ENCODE measurements at places on chromosomes 12 and 14.

DNA sequence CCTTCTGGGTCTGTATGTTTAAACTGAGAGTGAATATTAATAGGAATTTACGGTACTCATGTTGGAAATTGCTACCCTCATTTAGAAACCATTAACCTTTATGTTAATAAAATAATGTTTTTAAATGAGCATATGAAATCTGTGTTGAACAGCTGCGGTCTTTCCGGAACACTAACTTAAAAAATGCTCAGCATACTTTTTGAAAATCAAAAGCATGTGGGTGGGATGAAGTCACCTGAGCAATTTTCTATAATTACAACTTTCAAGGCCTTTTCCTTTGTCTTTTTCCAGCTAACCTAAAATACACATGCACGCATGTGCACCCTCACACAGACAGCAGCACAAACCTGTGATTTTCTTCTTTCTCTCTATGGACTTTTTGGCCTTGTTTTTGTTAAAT lies 39.8 kb downstream of the BORCS5 start:
- H3K4me1 ChIP-seq = peaks cover 44% of the 10 kb centered on the region
- H3K36me3 ChIP-seq = peaks cover 9% of the 10 kb centered on the region
- DNase-seq = no peak
- peak overlapping the region; percentile 16 for H3K27ac ChIP-seq

- no peak overlapping the region for H3K27ac ChIP-seq
- DNase-seq = no peak
- peaks cover 2% of the 10 kb centered on the region for H3K36me3 ChIP-seq
- H3K4me3 ChIP-seq = no peak overlapping the region
- H3K27me3 ChIP-seq = peaks cover 19% of the 10 kb centered on the region
Measured at GRCh38 chr12:63888908-63889635, 44.6 kb downstream of the SRGAP1 start.

- no peak overlapping the region for H3K27ac ChIP-seq
- peaks cover 8% of the 10 kb centered on the region for H3K4me1 ChIP-seq
- H3K27me3 ChIP-seq = no peaks in the 10 kb centered on the region
Measured at GRCh38 chr14:64409126-64409920, 21.2 kb downstream of the MTHFD1 start.

DNA sequence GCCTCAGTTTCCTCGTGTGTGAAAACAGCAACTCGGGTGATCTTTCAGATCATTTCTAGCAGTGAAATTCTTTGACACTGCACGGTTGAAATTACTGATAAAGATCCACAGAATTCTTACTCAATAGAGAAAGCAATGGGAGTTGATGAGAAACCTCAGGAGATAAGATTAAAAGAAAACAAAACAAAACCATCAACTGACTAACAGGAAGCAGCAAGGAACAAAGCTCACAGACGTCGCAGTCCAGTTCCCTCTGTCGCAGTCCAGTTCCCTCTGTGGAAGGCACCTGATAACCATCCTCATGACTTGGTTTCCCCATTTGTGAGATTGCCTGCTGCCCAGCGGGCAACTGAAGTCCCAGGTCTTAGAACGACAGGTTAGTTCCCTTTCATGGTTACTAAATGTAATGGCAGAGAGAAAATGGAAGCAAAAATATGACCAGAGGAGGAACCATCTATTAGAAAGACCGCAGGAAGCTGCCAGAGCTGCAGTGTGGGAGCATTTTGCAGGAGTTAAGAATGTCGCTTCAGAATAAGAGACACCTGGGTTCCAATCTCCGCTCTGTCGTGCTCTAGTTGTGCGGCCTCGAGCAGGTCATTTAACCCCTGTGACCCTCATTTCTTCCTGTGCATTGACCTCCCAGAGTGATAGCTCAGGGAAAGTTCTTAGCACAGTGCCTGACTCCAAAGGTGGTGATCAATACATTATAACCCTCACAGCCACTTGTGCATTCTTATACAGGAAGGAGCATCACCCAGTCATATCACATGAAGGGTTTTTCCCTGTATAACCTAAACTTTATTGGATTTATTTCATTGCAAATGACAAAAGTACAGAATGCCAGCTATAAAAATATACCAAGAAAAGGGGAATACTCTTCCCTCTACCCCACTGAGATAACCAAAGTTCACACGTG lies 5.1 kb upstream of the MED13L start:
- DNase-seq = no peak
- H3K4me3 ChIP-seq = peak overlapping the region; percentile 39
- no peak overlapping the region for H3K27ac ChIP-seq
- no peaks in the 10 kb centered on the region for H3K27me3 ChIP-seq
- no peaks in the 10 kb centered on the region for H3K36me3 ChIP-seq

DNA sequence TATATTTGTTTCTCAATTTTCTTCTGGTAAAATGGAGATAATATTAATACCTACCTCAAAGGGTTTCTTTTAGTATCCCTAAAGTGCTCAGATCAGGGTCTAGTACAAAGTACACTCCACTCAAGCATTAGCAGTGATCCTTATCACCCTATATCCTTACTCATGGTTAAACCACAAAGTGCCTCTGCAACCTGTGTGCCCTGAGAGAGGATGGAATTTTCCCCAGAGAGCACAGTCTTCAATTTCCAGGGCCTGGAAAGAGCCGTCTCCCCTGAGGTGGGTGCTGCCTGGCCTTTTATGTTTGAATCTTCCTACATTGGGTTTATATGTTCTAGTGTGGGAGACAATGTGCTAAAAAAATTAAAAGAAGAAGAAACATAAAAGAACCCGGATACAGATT lies 183.1 kb upstream of the FBXO33 start:
- no peak for DNase-seq
- no peak overlapping the region for H3K27ac ChIP-seq
- no peaks in the 10 kb centered on the region for H3K36me3 ChIP-seq
- no peak overlapping the region for H3K4me3 ChIP-seq

GRCh38 chr12:27781680-27782079 lies 1.6 kb upstream of the MANSC4 start:
- no peaks in the 10 kb centered on the region for H3K27me3 ChIP-seq
- peak overlapping the region; percentile 14 for H3K27ac ChIP-seq
- H3K4me1 ChIP-seq = peaks cover 29% of the 10 kb centered on the region
- DNase-seq = no peak

DNA sequence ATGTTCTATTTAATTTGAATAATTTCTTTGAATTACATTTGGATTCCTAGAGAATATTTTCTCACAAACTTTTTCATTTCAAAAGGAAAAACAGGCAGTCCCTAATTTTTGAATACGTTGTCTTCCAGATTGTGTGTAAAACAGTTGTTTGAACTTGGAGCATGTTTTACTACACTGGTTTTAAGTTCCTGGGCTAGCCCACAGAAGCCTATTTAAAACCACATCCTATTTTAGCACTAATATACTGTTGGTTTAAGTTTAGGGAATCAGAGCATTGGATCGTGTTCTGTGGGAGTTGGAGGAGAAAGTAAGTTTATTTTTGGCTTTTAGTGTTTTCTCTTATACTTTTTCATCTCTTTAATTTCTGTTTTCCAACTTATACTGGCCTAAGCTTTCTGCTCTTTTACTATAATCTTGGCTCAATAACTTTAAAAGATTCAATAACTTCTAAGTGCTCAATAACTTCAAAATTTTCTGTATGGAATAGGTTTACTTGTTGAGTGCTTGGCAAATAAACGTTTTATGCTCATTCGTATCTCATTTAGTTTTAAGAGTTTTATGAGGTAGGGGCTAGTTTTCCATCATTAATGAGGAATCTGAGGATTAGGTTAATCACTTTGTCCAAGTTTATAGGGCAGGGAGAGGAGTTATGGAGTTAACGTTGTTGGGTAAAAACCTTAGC lies 14.9 kb downstream of the LEMD3 start:
- H3K27me3 ChIP-seq = no peaks in the 10 kb centered on the region
- no peak overlapping the region for H3K4me3 ChIP-seq
- peak overlapping the region; percentile 67 for H3K27ac ChIP-seq
- peaks cover 45% of the 10 kb centered on the region for H3K4me1 ChIP-seq

- H3K27me3 ChIP-seq = no peaks in the 10 kb centered on the region
- no peaks in the 10 kb centered on the region for H3K36me3 ChIP-seq
- DNase-seq = peak; percentile 51
- peak within 1 kb of the TSS; percentile 96 for H3K4me3 ChIP-seq
- H3K4me1 ChIP-seq = peaks cover 13% of the 10 kb centered on the region
- peak within 1 kb of the TSS; percentile 83 for H3K27ac ChIP-seq
Measured at GRCh38 chr12:101876861-101877805, at the start of gene DRAM1. DRAM1 (plus strand) TSS chr12:101877580; CDS start chr12:101877790, 210 bp downstream.

GRCh38 chr12:2844786-2845185 lies 10.0 kb upstream of the NRIP2 start:
- DNase-seq = no peak
- H3K4me3 ChIP-seq = no peak overlapping the region
- H3K4me1 ChIP-seq = peaks cover 6% of the 10 kb centered on the region
- no peak overlapping the region for H3K27ac ChIP-seq
- no peaks in the 10 kb centered on the region for H3K27me3 ChIP-seq

DNA sequence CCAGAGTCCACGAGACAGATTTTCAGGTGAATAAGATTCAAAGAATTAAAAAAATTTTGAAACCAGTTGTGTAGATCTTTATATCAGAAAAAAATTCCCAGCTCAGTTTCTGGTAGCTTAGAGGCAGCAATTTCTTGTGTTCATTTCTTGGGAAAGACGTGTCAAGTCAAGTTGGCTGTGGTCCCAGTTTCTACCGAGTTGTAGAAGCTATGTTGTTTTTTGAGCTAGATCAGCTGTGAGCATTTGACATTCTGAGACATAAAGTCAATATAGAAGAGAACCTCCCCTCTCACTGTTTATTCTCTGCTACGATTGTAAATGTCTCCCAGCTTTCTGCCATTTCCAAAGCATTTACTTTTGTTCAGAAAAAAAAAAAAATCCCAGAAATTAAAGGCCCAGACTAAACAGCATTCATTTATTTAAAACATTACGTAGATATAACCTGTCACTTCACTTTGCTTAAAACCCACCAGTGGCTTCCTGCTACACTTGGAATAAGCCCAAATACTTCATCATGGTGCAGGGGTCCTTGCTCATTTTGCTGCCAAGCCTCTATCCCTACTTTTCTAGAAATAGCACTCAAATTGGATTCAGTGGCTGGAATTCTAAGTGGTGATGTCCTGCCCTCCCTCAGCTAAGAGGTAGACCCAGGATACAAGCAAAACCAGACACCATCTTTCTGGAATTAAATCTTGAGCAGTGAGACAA lies 20.6 kb upstream of the PYGL start:
- peaks cover 22% of the 10 kb centered on the region for H3K27me3 ChIP-seq
- DNase-seq = no peak
- H3K4me1 ChIP-seq = no peaks in the 10 kb centered on the region
- no peak overlapping the region for H3K4me3 ChIP-seq
- no peak overlapping the region for H3K27ac ChIP-seq
- no peaks in the 10 kb centered on the region for H3K36me3 ChIP-seq

DNA sequence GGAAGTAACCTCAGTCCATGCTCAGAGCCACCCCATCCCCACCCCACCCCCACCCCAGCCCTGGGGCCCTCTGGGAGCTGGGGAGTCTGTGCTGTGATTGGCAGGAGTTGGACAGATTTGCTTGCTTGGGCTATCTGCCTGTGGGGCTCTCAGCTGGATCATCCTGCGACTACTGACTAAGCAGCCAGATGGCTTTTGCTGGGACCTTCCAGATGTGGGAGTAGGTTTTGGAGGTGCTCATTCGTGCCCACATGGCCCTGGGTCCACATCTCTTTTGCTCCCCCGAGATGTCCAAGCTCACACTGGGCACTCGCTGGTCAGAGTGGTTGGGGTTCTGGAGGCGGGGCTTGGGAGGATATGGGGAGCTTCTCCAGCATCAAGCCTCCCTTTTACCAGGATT lies 138.9 kb downstream of the TSPAN9 start:
- peaks cover 34% of the 10 kb centered on the region for H3K27me3 ChIP-seq
- no peaks in the 10 kb centered on the region for H3K36me3 ChIP-seq
- no peak for DNase-seq
- H3K4me3 ChIP-seq = no peak overlapping the region

DNA sequence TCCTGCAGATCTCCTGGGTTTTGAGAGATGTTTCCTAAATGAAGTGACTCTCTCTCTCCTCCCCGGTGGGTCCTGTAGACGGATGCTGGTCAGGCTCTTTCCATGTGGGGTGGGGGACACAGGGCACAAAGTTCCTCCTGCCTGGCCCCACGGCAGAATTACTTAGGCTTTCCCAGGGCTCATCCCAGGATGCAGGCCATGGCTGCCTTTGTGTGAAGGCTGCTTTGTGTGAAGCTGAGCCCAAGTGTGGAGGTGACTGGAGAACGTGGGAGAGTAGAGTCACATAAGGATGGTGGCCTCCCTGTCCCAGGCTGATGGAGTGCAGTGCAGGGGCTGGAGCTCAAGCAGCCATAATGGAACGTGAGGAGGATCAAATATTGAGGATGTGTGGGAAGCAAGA lies 200.2 kb downstream of the ADGRD1 start:
- peaks cover 50% of the 10 kb centered on the region for H3K27me3 ChIP-seq
- peaks cover 3% of the 10 kb centered on the region for H3K4me1 ChIP-seq
- no peak overlapping the region for H3K27ac ChIP-seq
- no peaks in the 10 kb centered on the region for H3K36me3 ChIP-seq
- no peak for DNase-seq
